ENCODE measurements at places on chromosomes 4 and X.

DNA sequence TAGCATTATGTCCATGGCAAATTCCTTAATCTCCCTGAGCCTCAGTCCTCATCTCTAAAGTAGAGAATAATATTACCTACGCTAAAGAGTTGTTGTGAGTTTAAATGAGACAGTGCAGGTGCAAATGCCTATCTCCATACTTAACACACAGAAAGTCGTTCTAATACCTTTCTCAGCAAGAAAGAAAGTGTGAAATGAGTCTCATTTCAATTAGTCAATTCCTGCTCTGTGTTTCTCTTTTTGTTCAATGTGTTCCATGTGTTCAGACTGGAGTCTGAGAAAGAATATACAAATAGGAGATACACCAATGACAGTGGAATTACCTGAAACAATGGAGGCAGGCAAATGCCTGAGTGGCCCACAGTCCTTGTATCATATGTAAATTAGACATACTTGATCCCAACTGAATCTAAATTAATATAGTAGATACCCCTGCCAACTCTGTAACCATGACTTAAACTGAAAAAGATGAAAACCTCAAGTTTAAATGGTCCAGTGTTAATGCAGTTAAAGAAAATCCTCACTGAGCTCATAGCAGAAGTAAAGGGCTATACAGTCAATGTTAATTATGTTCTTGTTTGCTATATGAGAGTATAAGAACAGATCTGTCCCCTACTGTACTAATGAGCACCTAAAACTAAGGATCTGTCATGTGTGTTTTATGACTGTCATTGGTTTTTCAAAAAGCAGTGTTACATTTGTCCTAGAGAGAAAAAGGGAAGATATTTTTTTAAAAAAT is 68.2 kb downstream of the GPC3 start:
- no peak for DNase-seq

DNA sequence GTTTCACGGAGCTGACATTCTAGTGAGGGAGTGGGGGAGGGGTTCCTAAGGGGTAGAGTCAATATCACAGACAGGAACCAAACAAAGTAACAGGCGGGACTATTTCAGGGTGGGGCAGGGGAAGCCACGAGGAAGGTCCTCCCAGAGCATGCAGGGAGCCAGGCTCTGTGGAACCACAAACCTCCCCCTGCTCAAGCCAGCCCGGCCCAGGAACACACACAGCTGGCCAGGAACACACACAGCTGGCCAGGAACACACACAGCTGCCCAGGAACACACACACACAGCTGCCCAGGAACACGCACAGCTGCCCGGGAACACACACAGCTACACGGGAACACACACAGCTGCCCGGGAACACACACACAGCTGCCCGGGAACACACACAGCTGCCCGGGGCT is 24.8 kb downstream of the EVC2 start:
- no peak for DNase-seq

- DNase-seq, result no peak
Measured at GRCh38 chr4:38232741-38233140, 272.5 kb downstream of the PTTG2 start.

DNA sequence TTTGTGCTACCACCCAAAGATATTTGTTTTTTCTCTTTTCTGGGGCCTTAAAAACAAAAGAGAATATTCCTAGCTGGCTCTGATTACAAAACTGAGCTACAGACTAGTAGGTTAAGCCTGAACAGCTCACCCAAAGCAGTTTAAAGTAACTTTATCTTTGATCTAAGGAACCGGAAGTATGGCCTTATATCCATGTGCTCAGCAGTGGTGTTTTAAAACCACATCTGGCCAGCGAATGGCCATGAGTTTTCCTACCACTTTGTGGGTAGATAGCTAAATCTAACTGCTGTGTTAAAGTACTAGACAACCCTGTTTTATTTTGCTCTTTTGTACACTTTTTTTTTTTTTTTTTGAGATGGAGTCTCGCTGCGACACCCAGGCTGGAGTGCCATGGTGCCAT is 24.6 kb downstream of the ADGRG4 start:
- DNase-seq, result no peak

GRCh38 chrX:14819769-14820168 is 53.1 kb downstream of the FANCB start:
- DNase-seq, result no peak

- no peak for DNase-seq
Measured at GRCh38 chr4:7546809-7547367, 112.2 kb upstream of the PSAPL1 start.

GRCh38 chrX:69503782-69504625 is at the start of gene NALF2:
TSS of gene NALF2 (plus strand) at chrX:69504326. CDS start at chrX:69505283, 957 bp downstream.
- no peak for DNase-seq

DNA sequence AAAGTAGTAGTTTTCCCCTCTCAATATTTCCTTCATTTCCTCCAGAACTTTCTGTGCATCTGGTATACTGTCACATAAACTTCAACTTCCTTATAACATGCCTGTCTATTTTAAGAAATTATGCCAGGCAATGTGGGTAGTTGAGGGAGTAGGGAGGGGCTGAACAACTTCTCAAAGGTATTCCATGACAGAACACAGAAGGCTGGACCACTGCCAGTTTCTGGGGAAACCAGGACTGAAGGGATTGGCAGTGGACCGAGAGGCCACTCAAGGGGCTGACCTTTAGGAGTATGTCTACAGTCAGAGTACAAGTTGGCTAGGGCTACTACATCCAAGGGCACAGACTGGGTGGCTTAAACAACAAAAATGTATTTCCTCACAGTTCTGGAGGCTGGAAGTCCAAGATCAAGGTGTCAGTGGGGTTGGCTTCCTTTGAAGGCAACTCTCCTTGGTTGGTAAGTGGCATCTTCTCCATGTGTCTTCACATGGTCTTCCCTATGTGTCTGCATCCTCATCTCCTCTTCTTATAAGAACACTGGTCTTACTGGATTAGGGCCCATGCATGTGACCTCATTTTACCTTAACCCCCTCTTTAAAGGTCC is 6.9 kb downstream of the SH3RF1 start:
- no peak for DNase-seq

DNA sequence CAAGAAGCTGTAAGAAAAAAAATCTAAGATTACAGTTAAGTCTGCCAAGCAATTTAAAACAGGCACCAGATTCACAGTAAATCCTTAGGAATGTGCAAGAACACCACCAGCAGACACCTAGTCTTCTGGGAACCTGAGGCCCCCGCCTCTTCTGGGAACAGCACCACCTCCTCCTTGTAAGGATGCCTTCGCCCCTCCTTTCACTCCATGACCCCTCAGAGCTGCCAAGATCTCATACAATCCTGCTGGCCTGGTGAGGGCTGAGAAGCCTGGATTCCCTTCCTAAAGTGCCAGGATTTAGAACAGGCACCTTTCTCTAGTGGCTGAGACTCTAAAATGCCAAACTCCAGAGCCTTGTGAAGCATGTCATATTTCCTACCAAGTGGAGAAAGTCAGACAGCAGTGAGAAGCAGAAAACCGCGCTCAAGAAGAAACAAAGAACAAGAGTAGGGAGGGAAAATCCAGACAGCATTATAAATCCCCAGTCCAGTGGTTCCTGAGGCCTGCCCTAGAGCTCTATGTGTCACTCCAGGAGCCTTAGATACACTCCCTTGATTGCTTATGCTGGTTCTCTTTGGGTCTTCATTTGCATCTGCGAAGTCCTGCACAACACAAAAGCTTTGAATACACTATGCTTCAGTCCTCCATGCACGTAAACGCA is 166.4 kb downstream of the TSPAN5 start:
- no peak for DNase-seq

DNA sequence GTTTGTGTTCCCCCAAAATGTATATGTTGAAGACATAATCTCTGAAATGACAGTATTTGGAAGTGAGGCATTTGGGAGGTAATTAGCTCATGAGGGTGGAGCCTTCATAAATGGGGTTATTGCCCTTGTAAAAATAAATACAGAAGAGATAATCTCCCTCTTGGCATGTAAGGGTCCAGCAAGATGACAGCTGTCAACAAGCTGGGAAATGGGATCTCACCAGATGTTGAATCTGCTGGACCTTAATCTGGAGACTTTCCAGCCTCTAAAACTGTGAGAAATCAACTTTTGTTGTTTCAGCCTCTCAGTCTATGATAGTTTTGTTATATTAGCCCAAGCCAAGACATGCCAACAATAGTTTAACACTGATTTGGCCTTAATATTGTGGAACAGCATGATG is 438.2 kb upstream of the PCDH7 start:
- DNase-seq, result no peak

DNA sequence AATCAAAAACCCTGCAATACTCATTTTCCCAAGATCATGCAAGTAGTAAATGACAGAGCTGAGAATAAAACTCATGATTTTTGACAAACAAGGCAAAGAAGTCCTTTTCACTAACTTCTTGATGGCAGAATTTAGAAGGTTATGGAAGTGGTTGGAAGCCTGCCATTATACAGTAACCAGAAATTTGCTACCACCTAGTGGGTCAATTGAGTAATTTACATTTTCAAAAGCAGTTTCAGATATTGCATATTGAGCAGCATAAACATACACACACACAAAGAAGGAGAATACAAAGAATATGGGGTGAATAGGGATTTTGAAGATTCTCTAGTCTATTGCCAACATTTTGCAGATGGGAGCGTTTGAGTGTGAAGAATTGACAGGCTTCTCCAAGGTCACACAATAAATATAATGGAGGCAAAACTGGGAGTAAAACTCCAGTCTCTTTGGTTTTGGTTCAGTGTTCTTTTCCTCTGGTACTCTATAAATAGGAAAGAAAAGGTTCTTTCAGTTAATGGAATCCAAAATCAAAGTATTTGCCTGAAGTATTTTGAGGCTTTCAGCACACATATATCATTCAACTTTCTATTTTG is 70.2 kb downstream of the GC start:
- DNase-seq, result no peak

DNA sequence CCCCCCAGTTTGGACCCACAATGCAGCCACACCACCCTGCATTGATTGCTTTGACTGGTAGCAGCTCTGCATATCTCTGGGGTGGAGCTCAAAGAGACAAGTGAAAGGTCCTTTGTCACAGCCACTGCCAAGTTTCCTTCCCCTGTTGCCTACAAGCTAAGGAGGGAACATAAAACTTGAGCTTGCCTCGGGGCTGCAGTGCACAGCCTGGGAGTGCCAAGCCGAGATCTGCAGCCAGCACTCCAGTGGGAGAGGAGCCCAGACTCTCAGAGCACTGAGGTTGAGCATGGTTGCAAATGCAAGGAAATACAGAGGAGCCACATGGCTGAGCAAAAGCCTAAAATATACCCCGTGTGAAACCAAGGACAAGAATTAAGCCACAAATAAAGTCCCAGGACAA is 142.2 kb downstream of the DKK2 start:
- DNase-seq, result no peak

DNA sequence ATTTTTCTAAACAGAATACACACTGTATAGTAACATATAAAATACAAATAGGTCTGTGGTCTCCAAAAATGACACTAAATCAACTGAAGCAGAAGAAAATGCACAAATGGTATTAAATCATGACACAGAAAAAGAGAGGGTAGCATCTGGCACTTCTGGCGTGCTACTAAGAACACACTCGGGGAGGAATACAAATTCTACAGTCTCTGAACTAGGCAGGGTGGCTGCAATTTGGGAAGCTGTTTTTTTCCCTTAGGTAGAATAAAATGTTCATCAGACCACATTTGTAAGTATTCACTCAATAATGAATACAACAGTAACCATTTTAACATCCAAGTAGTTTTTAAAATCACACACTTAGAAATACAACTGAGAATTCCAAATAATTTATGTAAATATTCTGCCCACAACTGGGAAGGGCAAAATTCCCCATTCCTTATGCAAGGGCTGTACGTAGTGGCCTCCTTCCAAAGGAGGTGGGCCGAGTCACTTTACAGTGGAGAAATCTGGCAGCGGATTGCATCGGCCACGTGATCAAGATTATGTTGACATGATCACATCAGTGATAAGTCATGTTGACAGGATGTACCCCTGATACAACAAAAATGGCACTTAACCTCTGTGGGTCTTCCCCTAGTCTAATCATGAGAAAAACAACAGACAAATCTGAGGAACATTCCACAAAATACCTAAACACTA is 101.1 kb downstream of the TSPAN5 start:
- no peak for DNase-seq

GRCh38 chrX:124208660-124209059 is 123.8 kb upstream of the TEX13D start:
- DNase-seq, result no peak

GRCh38 chr4:92733231-92733630 is 429.5 kb downstream of the GRID2 start:
- DNase-seq, result no peak

DNA sequence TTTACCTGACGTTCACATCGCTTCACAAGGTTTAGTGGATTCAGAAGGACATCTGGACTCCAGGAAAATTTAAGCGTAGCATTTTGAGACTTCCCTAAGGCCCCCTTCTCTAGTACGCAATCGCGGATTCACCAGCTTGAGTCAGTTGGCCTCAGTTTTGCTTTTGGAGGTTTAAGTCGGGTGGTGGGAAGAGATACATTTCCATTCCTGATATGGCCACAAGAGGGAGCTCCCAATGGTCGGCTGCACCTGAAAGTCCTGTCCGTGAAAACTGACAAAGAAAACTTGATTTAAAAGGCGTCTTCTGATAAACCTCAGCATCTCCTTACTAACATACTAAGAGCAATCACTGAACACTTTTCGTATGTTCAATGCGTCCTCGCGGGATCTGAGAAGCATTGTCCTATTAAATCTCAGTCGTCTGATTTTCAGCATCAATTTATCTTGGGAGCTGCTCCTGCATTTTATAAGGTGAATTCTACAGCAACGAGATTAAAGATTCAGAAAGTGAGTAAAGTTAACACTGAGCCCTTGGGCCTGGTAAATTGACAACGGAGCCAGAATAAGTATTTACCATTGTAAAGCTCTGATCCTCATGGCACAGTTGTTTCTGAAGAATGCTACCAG is 50.6 kb downstream of the LGI2 start:
- peak; percentile 36 for DNase-seq

DNA sequence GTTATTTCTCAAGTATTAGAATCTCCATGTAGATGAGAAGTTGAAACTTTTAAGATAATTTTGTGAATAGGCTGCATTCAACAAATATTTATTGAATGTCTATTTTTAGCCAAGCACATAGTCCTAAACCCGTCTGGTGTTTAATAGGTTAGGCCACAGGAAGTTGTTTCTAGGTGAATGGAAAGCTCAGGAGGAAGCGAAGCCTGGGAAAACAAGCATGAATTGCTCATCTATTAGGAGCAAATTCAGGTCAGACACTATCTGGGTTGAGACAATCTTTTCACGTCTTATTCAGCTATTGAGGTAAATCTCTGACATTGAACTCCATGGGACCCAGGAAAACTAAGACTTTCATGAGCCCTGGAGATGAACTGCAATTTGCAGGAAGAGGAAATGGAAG is 43.1 kb upstream of the FREM3 start:
- no peak for DNase-seq

DNA sequence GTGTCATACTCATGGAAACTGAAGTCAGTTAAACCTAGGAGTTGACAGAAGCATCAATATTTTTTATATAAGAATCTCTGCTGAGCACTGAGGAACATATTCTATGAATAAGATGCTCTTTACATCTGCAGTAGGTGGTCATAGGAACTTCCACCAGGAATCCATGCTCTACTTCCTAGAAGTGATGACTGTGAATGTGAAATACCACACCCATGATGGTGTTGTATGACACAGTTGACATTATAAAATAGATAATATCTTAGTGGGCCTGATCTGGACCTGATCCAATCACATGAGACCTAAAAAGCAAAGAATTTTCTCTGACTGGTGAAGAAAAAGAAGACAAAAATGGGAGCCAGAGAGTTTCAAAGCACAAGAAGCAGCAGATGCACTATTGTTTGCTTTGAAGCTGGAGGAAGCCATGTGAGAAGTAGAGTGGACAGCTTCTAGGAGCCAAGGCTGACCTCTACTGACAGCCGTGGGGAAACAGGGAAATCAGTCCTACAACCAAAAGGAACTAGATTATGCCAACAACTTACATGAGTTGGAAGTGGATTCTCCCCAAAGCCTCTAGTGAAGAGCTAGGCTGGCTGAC is 68.6 kb upstream of the HS3ST1 start:
- no peak for DNase-seq
